ENCODE measurements at places on chromosomes 1 and 21. TPM values are rescaled to one million over a fixed set of nuclear protein-coding genes. Genes with fewer than 3 reads are reported as not detected.

The LAMC2 gene
- 24.4 TPM for total RNA-seq

The OPTC gene
- not detected for total RNA-seq

The ZYG11A gene
- total RNA-seq = 2.7 TPM

The SPRR1A gene
- not detected for total RNA-seq

The CD1D gene
- not detected for total RNA-seq
